ENCODE measurements at places on chromosomes 11 and 22.

DNA sequence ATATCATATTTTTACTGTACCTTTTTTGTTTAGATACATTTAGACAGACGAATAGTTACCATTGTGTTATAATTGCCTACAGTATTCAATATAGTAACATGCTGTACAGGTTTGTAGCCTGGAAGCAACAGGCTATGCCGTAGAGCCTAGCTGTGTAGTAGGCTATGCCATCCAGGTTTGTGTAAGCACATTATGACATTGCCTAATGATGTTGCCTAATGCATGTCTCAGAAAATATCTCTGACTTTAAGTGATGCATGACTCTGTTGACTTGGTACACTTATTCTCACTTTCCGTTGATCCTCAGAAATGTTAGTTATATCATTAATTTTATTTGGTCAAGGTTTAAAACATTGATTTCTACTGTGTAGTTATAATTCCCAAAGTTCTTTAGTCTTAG lies 39.9 kb downstream of the OR2AT4 start:
- DNase-seq, result no peak

DNA sequence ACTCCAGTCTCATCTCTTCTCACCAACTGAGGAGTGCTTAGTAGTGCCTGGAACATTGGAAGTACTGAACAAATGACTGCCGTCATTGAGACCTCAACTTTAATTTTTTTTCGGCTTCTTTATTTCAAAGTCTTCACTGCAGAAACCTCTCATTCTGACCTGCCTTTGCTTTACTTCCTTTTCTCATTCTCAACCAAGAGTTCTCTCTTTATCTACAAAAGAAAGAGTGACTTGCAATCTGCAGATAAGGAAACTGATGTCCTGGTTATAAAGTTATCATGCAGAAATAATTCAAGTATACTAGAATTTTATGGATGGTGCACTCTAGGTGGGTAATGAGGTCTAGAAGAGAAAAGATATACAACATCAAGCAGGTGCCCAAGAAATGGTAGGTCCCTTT lies 1.2 kb upstream of the EED start:
- no peak for DNase-seq

- no peak for DNase-seq
Observed at GRCh38 chr11:123178186-123178585, 16.9 kb downstream of the CLMP start.

- DNase-seq, result no peak
Observed at GRCh38 chr22:41991111-41991510, 7.5 kb upstream of the WBP2NL start.

- DNase-seq, result no peak
Observed at GRCh38 chr11:92130421-92130831, 94.2 kb upstream of the FAT3 start.

- no peak for DNase-seq
Observed at GRCh38 chr11:73154178-73154577, 12.1 kb upstream of the FCHSD2 start.
